ENCODE measurements at places on chromosomes 12 and 14. TPM values are rescaled to one million over a fixed set of nuclear protein-coding genes. Genes with fewer than 3 reads are reported as not detected.

- no peak for DNase-seq
Measured at GRCh38 chr14:36222952-36223468, 46.5 kb upstream of the PTCSC3 start.

GRCh38 chr12:12586879-12587675 lies 24.4 kb upstream of the DUSP16 start:
- no peak for DNase-seq

DNA sequence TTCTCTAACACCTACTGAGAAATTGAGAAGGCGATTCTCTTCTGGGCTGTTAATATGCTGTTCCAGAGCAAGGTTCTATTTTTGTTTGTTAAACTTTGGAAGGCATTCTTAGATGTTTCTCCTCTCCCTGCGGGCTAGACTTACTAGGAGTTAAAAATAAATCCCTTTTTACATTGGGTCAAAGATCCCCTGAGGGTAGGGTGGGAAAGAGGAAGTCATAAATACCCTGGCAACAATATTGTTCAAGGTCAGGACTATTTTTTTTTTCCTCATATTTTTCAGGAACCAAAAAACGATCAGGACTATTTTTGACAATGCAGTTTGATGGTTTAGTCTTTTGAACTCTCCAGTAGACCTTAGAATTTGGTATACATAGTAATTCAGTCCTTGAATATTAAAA lies 12.0 kb upstream of the SLC2A14 start:
- DNase-seq: no peak

GRCh38 chr12:70154087-70154638 lies 89.1 kb upstream of the CNOT2 start:
- no peak for DNase-seq

DNA sequence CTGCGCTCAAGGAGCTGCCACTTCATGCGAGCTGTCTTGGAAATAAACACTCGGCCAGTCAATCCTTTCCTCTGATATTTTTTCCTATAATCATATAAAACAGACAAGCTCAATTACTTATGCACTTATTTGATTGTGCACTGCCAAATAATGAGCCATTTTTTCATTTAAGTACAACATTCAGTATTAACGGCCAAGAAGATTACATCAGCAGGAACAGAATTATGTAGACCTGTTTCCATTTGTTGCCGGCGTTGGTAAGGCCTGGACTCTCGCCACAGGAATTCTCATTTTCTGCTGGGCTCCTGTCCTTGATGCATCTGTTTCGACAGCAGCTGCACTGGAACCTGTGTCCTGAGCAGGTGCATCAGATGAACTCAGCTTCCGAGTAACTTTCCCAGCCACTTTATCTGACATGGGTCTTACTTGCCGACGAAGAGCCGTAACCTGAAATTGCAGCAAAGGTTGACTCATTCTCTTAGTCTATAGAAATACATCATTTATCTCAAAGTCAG lies 110.2 kb downstream of the KIF21A start:
- DNase-seq: no peak

- DNase-seq: no peak
Measured at GRCh38 chr14:66752109-66752508, 244.2 kb downstream of the GPHN start.

DNA sequence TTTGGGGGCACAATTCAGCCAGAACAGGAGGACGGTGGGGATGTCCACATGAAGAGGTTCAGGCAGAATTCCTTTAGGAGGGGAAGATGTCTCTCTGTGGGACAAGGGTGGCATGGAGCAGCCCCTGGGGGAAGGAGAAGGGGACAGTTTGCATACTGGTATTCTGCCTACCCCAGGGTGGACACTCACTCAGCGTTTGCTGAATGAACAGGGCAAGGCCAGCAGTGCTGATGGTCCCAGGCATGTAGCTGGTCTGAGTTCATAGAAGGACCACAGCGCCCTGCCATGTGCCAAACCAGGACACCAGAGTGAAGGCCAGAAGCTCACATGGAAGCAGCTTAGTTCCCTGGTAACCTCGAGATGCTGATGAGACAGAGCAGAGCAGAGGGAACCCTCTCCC lies 5.4 kb downstream of the SERPINA5 start:
- DNase-seq: no peak

- DNase-seq: peak; percentile 64
Measured at GRCh38 chr14:99930420-99931274, 134.6 kb upstream of the EVL start.

- DNase-seq: no peak
Measured at GRCh38 chr14:31239741-31240140, 32.1 kb upstream of the HECTD1 start.

GRCh38 chr12:55970775-55971174 lies 3.1 kb upstream of the RAB5B start:
- DNase-seq: no peak

DNA sequence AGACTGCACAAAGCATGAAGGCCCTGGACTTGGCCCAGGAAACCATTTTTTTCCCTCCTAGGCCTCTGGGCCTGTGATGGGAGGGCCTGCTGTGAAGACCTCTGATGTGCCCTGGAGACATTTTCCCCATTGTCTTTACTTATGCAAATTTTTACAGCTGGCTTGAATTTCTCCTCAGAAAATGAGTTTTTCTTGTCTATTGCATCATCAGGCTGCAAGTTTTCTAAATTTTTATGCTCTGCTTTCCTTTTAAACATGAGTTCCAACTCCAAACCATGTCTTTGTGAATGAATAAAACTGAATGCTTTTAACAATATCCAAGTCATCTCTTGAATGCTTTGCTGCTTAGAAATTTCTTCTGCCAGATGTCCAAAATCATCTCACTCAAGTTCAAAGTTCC lies 43.7 kb upstream of the TRHDE start:
- no peak for DNase-seq

- DNase-seq: no peak
Measured at GRCh38 chr14:105073720-105074600, 8.7 kb upstream of the GPR132 start.

DNA sequence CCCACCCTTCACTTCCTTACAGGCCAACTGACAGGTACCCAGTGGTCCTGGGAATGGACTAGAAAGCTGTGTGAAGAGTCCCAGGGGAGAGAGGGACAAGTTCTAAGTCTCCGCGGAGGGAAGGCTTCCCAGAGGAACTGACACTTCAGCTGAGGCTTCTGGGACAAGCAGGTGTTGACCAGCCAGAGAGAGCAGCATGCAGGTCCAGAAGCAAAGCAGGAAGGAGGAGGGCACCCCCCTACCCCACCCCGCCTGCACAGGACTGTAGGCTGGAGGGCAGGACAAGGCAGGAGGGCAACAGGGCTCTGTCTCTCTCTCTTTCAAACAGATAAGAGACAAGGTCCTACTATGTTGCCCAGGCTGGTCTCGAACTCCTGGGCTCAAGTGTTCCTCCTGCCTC lies 58.2 kb upstream of the CORO1C start:
- DNase-seq: no peak

DNA sequence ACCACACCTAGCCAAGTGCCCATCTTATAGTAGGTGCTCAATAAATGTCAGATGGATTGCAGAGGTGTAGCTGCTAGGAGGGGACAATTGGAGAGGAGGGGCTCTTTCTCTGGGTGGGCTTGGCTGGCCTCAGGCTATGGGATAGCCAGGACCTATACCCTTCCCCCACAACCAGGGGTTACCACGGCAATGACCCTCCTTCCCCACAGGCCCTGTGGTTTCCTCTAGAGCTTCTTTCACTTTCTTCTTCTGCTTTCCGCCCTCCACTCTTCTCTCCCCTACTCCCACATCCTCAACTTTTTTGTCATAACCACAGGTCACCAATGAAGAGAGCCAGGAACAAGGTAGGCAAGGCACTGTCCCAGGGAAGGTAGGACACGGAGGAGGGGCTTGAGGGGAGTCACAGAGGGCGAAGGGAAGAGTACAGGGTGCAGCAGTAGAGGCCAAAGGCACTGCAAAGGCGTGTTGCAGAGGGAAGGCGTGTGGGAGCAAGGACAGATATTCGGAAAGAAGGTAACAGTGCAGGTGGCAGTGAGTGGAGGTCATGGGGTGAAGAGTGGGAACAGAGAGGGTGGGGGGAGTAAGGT lies 1.9 kb upstream of the ITGB7 start:
- no peak for DNase-seq

- DNase-seq: peak; percentile 66
Measured at GRCh38 chr14:96797582-96798349, 584 bp downstream of the VRK1 start.

DNA sequence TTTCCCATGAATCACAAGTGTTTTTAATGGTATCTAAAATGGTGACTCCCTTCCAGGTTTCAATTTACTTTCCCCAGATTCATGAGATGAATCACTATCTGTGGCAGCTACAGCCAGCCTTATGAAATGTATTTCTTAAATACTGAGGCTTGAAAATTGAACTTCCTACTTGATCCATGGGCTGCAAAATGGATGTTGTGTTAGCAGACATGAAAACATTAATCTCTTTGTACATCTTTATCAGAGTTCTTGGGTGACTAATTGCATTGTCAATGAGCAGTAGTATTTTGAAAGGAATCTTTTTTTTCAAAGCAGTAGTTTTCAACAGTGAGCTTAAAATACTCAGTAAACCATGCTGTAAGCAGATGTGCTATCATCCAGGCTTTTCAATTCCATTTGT lies 250.8 kb downstream of the SLC6A15 start:
- DNase-seq: no peak

DNA sequence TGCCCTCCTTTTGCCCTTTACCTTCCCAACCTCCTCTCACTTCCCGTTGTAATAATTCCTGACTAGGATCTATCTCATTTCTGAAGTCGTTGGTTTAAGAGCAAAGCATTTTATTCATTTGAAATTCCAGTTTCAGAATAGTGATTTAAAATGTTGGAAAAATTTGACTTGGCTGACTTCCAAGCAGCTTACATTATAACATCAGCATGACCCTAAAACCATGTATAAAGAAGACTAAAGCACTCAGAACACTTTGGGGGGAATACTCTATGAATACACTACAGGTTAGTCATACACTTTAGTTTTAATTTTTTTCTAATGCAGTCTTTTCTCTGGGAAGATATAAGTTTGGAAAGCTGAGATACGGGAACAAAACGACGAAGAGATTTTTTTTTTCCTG lies 161.1 kb downstream of the BTG1 start:
- no peak for DNase-seq

GRCh38 chr12:30996752-30997151 lies 70.2 kb downstream of the TSPAN11 start:
- no peak for DNase-seq

- DNase-seq: peak; percentile 26
Measured at GRCh38 chr14:30698463-30698862, 76.3 kb downstream of the SCFD1 start.

GRCh38 chr12:19220852-19221466 lies 91.4 kb downstream of the PLEKHA5 start:
- DNase-seq: no peak

- DNase-seq: no peak
Measured at GRCh38 chr14:84750763-84751554, 779.0 kb upstream of the FLRT2 start.

- no peak for DNase-seq
Measured at GRCh38 chr14:67357969-67358354, 1.6 kb downstream of the ATP6V1D start.

The CCDC197 gene
- total RNA-seq: not detected

The CLSTN3 gene
- 31.0 TPM for total RNA-seq

The WDHD1 gene
- 4.5 TPM for total RNA-seq

The RPS6KL1 gene
- total RNA-seq: 17.0 TPM

The KRT82 gene
- total RNA-seq: not detected

Measured in posterior vena cava (tissue), 2 donors.